ENCODE measurements at places on chromosomes 13 and 19.

DNA sequence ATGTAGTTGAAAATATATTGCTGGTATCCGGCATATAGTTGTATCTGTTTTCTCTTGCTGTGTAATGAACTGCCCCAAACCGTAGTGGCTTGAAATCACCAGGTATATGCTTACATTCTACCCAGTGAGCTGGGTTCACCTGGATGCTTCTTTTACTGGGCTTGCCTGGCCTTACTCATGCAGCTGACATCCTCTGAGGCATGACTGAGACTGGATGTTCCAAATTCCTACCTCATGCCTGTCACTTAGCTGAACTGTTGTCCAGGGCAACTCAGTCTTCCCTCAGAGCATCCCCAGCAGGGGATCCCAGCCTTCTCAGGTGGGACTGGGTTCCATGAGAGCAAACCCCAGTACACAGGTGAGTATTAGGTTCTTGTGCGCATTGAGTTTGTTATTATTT is 66.8 kb downstream of the IFT88 start:
- DNase-seq = no peak

- no peak for DNase-seq
These were observed 6.9 kb upstream of the LTBP4 start for GRCh38 chr19:40594255-40594654.

DNA sequence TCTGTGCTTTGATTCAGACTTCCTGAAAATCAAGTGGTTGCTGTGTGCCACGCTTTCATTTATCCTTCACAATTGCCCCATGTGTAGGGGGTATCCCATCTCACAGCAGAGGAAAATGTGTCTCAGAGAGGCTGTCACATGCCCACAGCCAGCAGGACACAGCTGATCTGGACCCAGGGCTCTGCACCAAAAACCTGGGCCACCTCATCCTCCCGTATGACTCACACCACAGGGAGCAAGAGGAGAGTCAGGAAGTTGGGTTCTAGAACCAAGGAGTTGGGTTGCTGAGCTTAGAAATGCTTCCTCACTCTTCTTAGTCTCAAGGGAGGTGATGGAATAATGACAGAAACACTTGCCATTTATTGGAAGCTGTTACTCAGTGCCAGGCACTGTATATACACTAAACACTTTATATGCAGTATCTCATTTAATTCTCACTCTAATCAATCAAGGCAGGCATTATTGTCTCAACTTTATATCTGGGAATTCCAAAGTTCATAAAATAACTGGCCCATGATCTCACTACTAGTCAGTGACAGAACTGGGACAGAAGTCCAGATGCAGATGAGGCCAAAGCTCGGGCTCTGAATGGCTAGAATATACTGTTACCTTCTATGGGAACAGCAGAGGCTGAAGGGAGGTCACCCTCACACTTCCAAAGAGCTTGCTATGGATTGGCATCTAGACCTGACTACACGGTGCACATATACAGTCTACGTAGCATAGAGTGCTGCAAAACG is 47.7 kb upstream of the ATP12A start:
- no peak for DNase-seq

DNA sequence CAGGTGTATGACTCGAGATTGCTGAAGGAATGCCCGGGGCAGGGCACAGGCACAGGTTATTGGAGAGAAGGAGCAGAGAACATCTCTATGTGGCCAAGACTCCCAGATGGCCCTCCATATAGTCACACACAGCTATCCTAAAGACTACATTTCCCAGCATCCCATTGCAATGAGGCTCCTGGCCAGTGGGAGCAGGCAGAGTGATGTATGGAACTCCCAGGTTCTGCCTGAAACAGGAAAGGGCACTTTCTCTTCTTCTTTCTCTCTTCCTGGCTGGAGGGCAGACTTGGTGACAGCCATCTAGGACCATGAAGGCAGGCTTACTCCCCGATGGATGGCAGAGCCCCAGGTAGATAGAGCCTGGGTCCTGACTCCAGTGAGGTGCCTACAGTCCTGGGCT is 13.5 kb downstream of the PPP1R13L start:
- no peak for DNase-seq

DNA sequence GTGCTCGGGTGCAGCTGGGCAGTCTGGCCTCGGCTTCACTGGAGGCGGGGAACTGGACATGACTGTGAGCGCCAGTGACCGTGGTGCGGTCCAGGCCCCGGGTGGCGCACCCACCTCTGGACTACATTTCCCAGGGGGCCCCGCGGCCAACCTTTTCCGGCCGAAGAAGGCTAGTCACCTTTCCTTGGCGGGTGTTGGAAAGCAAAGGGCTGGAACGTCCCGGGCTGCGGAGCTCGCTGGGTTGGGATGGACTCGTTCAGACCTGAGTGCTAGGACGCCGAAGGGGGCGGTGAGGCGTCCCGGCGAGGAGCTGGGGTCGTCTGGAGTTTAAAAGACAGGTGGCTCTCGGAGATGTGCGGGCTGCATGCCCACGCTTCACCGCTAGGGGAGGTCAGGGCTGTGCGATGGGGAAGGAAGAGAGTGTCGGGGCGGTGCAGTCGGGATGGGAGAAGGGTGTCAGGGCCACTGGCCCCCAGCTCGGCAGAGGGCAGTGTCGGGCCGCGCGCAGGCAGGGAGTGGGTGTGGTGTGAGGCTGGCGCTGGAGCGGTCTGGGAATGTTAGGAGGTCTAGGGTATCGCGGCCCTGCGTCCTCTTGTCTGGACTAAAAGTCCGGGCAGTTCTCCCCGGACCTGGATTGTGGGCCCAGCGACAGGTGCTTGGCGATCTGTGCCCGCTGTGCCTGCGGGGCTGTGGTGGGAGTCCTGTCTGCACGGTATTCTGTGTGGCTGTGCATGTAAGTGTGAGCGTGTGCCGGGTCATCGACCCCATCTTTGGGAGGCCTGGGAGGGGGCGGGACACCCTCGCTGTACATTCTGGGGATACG is 57.1 kb downstream of the ZNF568 start:
- peak; percentile 59 for DNase-seq

- no peak for DNase-seq
These were observed 59.2 kb upstream of the MEDAG start for GRCh38 chr13:30846866-30847265.

DNA sequence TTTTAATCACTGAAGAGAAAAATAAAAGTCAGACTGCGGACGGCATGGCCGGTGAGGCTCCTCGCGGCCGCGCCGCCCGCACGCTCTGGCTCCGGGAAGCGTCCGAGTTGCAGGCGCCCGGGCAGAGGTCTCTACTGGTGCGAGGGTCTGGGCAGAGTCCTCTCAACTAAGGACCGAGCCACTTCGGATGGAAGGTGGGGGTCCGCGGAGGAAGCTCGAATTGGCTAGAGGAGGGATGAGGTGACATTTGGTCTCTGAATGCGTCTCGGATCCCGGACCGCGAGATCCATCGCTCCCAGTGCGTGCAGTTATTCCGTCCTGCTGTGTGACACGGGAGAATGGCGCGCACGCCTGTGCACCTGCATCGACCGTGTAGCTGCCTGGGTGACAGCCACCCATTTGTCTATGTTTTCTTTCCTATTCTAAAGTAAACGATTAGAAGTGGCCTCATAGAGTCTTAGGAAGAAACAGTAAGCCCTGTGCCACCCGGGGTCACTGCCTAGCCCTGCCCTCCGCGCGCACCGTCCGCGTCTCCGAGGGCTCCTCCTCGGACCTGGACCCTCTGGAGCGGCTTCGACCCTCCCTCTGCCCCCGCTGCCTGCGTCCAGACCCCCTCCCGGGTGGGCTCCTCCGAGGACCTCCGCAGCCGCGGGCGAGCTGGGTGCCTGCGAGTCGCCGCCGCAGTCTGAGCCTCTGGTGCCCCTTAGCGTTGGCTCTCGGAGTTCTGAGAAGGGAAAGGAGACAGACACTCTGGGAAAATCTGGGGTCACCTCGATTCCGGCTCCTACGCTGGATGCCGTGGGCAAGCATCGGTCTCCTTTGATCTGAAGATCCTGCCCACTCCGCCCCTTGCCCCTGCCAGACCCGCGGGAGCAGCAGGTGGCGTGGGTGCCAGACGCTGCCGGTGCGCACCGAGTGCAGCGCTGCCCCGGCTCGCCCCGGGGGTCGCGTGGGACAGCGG is 347.4 kb downstream of the LIG4 start:
- DNase-seq = no peak

- no peak for DNase-seq
These were observed 127.5 kb downstream of the KLF12 start for GRCh38 chr13:74006666-74007065.

GRCh38 chr19:42271045-42271419 is 2.0 kb downstream of the CIC start:
- DNase-seq = no peak
